ENCODE measurements at places on chromosomes 1 and 21.

GRCh38 chr1:53905509-53905908, 11.5 kb downstream of the DIO1 start:
- no peak for DNase-seq

DNA sequence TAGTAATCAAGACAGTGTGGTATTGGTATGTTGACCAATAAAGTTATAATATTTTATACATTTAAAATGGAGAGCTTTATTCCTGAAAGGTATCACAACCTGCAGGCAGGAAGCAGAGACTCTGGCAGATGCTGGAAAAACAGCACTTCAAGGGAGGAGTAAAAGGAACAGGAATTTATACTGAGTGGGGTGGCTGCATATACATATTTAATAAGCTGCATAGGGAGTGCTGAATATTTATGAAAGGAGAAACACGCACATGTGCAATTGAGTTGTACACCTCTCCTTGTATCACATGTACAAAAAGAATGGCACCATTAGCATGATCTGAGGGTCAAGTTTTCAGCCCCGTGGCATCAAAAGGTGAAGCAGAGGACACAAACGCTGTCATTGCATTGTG, 104.9 kb upstream of the PAXBP1 start:
- DNase-seq = no peak

DNA sequence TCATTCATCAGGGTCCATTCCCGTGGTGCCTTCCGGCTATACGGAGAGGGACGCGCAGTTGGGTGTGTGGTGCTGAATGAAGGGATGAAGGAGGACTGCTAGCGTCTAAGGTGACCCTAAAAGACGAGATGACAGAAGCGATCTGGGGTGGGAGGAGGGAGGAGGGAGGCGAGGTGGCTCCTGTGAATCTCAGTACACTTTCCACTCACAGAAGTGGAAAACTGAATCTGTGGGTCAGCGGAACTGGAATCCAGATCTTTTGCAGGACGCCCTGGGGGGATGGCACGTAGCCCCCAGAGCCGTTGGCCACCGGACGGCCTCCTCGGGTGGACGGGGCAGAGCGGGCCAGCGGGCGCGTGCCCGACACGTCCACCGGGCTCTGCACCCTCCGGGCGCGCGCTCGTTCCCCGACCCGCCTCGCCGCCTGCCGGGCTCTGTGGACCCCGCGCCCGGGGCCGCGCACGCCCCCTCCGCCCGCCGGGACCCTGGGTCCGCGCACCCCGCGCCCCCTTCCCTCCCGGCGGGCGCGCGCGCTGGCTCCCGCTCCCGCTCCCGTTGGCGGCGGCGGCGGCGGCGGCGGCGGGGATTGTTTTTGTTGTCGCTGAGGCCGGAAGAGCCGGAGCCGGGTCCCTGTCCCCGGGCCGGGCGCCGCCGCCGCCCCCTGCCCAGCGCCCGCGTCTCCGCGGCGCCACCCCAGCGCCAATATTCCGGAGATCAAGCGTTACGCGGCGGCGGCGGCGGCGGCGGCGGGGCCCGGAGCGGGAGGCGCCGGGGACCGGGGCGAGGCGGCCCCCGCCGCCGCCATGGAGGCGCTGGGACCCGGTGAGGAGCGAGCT, at the start of gene AGO4:
Gene AGO4, plus strand, starts transcription at position 403 of the 836 bp plus-strand sequence. Its CDS starts 401 bp downstream, at position 804.
- DNase-seq = peak; percentile 77

GRCh38 chr1:196977278-196977677, at the start of gene CFHR5:
TSS of gene CFHR5 (plus strand) at chr1:196977556. CDS start at chr1:196977665, 109 bp downstream.
- no peak for DNase-seq

- no peak for DNase-seq
These were observed 10.0 kb downstream of the SUSD4 start for GRCh38 chr1:223353939-223354338.

DNA sequence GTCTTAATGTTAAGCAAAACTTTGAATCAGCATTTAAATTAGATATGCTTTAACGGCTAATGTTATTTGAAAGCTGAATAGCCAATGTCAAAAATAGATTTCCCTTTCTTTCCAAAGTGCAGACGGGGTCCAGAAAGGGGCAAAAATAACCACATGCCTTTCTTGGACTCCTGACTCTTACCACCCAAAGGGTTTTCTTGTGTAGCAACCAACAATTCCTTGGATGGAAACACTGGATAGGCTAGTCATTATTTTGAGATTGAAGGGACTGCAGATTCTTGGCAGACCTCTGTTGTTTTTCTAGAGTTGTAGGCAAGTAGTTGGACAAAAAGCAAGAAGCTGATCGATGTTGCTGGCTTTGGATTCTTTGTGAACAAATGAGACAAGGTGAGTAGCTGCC, 107.0 kb downstream of the MRPS6 start:
- DNase-seq = no peak

- no peak for DNase-seq
These were observed 50.5 kb downstream of the VANGL1 start for GRCh38 chr1:115692224-115692623.

DNA sequence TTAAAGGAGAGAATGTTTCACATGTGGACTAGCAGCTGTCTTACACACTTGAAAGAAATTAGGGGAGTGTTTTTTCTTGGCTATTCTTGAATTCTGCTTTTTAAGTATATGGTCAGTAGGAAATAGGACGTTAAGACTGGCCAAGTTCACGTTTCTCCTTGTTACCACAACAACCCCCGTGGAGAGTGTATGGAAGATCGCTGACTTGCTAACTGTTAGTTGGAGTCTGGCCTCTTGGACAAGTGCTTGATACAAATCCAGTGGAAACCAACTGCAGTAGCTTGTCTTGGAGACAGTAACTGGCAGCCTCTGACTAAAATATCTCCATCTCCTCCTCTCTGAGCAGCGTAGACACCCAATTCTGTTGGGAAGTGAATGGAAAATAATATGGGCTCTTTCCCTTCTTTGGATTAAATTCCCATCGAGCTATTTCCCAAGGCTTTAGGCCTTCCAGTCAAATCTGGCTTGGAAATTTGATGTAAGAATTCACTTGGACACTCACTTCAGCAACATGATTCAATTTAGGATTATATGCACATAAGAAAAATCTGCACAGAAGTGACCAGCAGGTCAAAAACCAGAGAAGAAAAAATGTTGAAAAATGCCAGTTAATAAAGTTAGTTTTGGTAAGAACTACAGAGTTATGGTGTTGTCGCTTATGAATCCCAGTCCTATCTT, 3.6 kb upstream of the NFIA start:
- DNase-seq = no peak

DNA sequence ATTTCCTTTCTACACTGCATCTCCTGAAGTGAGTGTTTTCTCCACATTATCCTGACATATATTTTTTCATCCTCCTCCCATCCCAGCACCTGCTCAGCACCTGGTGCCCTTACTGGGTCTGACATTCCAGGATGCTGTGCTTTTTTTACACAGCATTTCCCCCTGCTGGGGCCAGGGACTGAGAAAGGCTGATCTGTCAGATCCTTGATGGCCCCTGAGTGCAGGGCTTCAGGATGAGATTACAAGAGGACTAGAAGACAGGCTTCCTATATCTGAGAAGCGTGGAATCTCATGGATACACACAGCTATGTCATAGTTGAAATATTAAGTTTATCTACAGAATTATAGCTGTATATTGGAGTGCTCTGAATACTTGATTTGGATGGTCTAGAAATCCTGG, 24.4 kb downstream of the RCAN1 start:
- DNase-seq = no peak

DNA sequence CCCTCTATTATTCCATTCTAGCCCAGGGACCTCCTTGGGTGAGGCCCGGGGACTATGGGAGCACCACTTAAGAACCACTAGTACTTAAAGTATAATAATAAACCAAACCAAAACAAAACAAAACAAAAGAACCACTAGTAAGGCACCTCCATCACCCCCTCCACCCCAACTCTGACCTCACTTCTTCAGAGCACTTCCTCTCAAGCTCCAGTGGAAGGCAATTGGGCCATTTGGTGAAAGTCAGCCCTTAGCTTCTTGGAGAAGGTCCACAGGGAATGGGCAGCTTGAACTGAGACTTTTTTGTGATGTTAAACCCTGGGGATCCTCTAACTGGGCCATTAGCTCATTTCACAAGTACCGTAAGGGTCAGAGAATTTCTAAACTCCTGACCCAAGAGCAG, 237.3 kb downstream of the RHOU start:
- no peak for DNase-seq

DNA sequence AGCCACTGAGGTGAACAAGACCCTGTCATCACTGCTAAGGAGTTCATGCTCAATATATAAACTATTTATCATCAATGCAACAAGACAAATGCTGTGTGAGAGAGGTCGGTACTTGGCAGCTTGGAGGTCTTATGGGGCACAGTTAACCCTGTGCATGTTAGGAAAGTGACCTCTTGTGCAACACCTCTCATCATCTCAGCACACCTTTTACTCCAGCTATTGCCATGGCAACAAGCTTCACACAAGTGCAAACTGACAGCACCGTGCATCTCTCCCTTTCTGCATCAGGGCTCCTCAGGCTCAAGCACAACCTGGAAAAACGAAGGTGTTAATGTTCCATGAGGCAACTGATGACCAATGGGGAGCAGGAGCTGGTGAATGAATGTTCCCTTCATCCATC, 14.7 kb upstream of the MYSM1 start:
- DNase-seq = no peak

- no peak for DNase-seq
These were observed 12.6 kb upstream of the PLA2G2C start for GRCh38 chr1:20198918-20199317.

GRCh38 chr1:200963076-200963475, 60.4 kb downstream of the KIF21B start:
- DNase-seq = no peak
